Activated naive CD8-positive, alpha-beta T cell treated with anti-CD3 and anti-CD28 coated beads for 36 hours (primary cell): ENCODE measurements at places on chromosomes 7 and 10.

- H3K4me1 ChIP-seq, result no peaks in the 10 kb centered on the region
- no peaks in the 10 kb centered on the region for H3K36me3 ChIP-seq
- no peak for DNase-seq
- H3K4me3 ChIP-seq, result no peak overlapping the region
- no peak overlapping the region for H3K27ac ChIP-seq
These were observed 59.5 kb upstream of the ELMO1 start for GRCh38 chr7:37508118-37508517.

DNA sequence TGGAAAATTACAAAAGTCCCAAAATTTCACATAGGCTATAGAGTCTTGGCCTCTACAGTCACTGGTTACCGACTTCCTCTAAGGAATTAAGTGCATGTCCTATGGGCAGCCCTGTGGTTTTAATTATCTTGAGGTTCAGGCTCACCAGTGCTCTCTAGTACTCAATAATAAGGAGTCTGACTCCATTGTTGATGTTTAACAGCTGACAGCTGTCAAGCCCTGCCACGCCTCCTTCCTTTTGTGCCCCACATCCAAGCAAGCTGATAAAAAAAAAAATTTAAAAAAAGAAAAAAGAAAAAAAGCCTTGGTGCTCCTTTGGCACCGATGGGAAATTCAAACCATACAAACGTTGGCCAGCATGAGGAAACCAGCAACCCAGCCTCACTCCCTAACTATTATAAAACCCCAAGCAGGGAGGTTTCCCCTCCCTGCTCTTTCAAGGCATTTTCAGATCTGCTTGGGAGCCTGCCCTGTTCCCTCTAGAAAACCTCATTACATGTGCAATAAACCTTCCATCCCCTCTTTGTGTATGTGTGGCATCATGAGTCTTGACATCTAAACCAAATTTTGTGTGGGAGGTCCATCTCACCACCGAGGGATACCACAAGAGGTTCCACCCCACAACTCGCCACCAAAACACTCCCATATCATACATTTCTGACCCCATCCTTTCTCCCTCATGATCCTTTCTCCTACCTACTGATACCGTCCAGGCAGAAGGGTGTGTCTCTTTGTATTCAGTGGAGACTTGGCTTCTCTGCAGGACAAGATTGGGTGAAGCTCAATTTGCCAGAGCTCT, 70.9 kb upstream of the CCDC71L start:
- peaks cover 5% of the 10 kb centered on the region for H3K36me3 ChIP-seq
- H3K27ac ChIP-seq, result no peak overlapping the region
- H3K4me1 ChIP-seq, result peaks cover 40% of the 10 kb centered on the region
- DNase-seq, result no peak
- no peaks in the 10 kb centered on the region for H3K27me3 ChIP-seq

GRCh38 chr7:10634239-10634638, 339.4 kb upstream of the PHF14 start:
- H3K36me3 ChIP-seq, result no peaks in the 10 kb centered on the region
- no peak for DNase-seq
- no peak overlapping the region for H3K27ac ChIP-seq
- H3K4me3 ChIP-seq, result no peak overlapping the region
- H3K27me3 ChIP-seq, result peaks cover 3% of the 10 kb centered on the region
- no peaks in the 10 kb centered on the region for H3K4me1 ChIP-seq

DNA sequence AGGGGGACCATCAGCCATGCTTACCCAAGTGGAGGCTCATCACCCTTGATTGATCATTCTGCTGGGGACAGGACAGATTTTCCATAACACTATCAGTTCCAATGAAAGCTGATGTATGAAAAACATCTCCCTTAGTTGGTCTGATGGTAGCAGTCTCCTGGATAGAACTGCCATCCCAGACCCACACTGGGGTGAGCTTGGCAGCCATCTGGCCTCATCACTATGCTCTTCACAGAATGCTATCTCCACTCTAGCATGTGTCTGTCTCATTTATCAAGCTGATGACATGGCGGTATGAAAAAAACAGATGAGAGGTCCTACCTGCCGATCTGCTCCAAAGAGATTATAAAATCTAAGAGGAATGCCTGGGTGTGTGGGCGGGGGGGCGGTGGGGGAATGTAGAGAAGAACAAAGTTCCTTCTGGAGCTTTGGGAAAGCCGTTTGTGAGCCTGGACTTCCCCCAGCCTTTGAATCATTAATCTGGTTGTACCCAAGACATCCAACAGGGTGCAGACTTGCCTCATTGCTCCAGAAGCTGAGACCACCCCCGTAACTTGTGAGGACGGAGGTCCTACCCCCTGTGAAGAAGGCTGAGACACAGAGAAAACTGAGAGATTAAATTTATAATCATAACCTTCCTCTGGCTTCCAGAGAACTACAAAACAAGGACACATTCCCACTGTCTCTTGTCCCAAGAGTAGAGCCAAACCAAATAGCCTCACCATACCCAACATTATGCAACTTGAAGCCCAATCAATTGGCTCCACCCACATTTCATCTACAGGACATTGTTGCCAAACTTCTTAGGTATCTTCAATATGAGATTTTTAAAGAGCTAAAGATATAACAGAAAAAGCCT, 340.8 kb downstream of the KCNMA1 start:
- no peaks in the 10 kb centered on the region for H3K4me1 ChIP-seq
- no peaks in the 10 kb centered on the region for H3K27me3 ChIP-seq
- no peaks in the 10 kb centered on the region for H3K36me3 ChIP-seq

- H3K4me1 ChIP-seq, result peaks cover 44% of the 10 kb centered on the region
- peaks cover 97% of the 10 kb centered on the region for H3K27me3 ChIP-seq
- peak overlapping the region; percentile 76 for H3K27ac ChIP-seq
- peak overlapping the region; percentile 47 for H3K4me3 ChIP-seq
- DNase-seq, result no peak
These were observed 513 bp downstream of the HOXA7 start for GRCh38 chr7:27155816-27156507.

GRCh38 chr7:51352174-51353100, 35.8 kb upstream of the COBL start:
- H3K27ac ChIP-seq, result no peak overlapping the region
- no peaks in the 10 kb centered on the region for H3K4me1 ChIP-seq
- no peaks in the 10 kb centered on the region for H3K27me3 ChIP-seq
- no peak for DNase-seq
